ENCODE measurements at places on chromosomes 2 and 18. TPM values are rescaled to one million over a fixed set of nuclear protein-coding genes. Genes with fewer than 3 reads are reported as not detected.
A peak's percentile ranks its signal among the peaks of the same experiment; 100 is the strongest.

DNA sequence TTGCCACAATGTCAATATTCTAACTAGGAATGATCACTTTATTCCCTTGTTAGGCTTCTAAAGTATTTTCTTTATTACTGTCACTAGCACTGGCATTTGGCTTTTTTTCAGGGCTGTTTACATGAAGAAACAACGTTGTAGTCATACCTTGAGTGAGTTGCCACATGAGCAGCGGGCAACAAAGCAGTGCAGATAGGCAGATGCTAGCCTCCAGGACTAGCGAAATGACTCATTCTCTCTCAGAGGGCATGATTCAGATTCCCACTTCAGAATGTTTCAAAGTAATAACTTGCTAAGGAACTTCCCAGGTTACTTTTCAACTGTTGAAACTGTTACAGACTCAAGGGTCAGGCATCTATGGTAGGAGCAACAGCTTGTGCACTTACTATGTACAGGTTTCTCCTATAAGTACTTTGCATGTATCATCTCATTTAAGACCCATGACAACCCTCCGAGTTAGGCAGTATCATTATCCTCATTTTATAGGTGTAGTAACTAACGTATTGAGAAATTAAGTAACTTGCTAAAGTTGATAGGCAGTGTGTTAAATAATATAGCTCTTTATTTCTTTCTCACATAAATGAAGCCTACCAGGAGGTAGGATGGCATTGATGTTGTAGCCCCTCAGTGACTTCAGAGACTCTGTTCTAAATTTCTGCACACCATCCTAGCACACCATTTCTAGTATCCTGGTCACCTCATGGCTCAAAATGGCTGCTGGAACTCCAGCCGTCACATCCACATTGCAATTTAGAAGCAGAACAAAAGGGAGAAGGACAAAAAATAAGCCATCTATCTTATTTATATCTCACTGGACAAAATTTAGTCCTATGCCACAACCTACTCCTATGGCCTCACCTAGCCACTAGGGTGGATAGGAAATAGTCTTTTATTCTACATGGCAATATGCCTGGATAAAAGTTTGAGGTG lies 83.3 kb downstream of the ICOS start:
- H3K4me1 ChIP-seq, result peaks cover 42% of the 10 kb centered on the region
- H3K4me3 ChIP-seq, result no peak overlapping the region
- no peak for DNase-seq
- peak overlapping the region; percentile 27 for H3K27ac ChIP-seq
- no peaks in the 10 kb centered on the region for H3K27me3 ChIP-seq

- H3K36me3 ChIP-seq, result no peaks in the 10 kb centered on the region
- no peaks in the 10 kb centered on the region for H3K4me1 ChIP-seq
- H3K4me3 ChIP-seq, result no peak overlapping the region
- H3K27me3 ChIP-seq, result no peaks in the 10 kb centered on the region
- DNase-seq, result no peak
Measured at GRCh38 chr2:157155992-157156391, 101.5 kb upstream of the GALNT5 start.

- no peak for DNase-seq
- H3K4me3 ChIP-seq, result no peak overlapping the region
- peaks cover 10% of the 10 kb centered on the region for H3K36me3 ChIP-seq
- no peak overlapping the region for H3K27ac ChIP-seq
Measured at GRCh38 chr18:70113511-70113910, 92.0 kb downstream of the RTTN start.

GRCh38 chr2:12261986-12262680 lies 454.6 kb upstream of the TRIB2 start:
- no peaks in the 10 kb centered on the region for H3K36me3 ChIP-seq
- no peak overlapping the region for H3K27ac ChIP-seq
- no peaks in the 10 kb centered on the region for H3K27me3 ChIP-seq
- H3K4me3 ChIP-seq, result no peak overlapping the region

POTEC gene
- total RNA-seq, result not detected

DNA sequence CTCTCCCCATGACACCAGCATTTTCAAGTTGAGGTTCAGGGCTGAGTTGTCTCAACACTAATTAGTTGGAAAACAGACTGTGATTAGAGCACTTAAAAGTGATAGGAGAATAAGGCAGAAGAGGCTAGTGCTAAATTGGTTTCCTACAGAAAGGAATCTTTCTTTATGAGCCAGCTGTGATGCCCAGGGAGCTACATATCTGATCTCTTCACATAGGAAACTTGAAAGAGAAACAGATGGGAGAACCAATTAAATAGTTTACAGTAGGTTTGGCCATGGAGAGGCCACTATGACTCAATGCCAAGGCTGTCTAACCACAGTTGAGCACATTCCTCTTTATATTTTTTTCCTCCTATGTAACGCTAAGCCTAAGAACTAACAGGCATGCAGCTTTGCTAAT lies 418.3 kb upstream of the CYRIA start:
- H3K4me1 ChIP-seq, result no peaks in the 10 kb centered on the region
- no peaks in the 10 kb centered on the region for H3K27me3 ChIP-seq
- no peak for DNase-seq
- no peak overlapping the region for H3K27ac ChIP-seq

Measured in thoracic aorta (tissue), 2 donors.